Cortex of kidney (tissue), 1 donor: ENCODE measurements at places on chromosomes 1 and 21.

GRCh38 chr1:178531887-178532286 lies 19.0 kb downstream of the TEX35 start:
- no peak for DNase-seq

DNA sequence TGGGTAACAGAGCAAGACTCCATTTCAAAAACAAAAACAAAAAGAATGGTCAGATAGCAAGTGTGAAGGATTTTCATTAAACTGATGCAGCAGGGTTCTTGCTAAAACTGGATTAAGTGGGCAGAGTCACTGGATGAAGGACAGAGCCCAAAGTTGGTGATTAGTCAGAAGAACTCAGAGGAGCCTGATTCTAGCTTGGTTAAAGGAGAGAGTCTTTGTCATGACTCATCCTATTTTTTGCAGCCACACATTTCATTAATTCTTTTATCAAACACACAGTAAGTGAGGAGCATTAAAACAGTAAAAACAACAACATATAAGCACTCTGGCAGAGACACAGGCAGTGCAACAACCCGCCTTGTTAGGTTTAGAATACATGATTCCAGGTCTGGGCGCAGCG lies 56.0 kb upstream of the EDARADD start:
- no peak for DNase-seq

DNA sequence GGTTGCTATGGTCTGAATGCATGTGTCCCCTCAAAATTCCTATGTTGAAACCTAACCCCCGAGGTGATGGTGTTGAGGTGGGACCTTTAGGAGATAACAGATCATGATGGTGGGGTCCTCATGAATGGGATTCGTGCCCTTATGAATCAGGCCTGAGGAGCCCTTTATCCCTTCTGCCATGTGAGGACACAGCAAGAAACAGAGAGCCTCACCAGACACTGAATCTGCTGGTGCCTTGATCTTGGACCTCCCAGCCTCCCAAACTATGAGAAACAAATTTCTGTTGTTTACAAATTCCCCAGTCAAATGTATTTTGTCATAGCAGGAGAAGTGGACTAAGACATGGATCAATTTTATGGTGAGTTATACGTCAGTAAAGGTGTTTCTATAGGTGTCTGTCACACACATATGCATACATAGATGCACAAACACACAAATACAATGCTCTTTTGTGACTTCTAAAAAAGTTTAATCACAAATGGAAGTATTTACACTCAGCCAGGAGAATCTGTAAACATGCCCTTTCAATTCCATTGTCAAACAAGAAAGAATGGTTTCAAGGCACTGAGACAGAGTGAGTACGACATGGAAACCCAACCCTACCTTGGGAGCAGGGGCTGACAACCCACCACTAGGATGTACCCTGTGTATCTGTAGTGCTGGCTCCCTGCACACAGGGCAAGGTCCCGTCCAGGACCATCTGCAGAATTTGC lies 5.5 kb upstream of the ETS2 start:
- DNase-seq, result no peak

- DNase-seq, result no peak
Observed at GRCh38 chr1:87575528-87575927, 246.8 kb downstream of the LMO4 start.

DNA sequence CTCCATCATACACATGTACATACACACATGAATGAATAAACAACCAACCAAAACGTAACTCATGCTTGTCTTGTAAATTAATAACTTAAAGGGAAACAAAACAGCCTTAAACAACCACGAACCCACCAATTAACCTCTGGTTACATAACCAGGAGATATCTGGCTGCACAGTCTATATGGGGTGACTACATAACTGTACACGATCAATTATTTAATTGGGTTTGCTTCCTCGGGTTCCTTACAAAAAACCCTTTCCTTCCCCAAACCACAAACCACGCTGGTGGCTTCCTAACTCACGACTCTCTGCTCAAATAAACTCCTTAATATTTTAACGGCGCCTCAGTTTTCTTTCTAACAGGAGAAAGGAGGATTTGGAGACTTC lies 744 bp downstream of the ZNF670 start:
- no peak for DNase-seq

GRCh38 chr1:6490181-6491080 lies 1.0 kb downstream of the PLEKHG5 start:
- no peak for DNase-seq

GRCh38 chr1:200895801-200896530 lies 1.3 kb downstream of the INAVA start:
- DNase-seq, result no peak

DNA sequence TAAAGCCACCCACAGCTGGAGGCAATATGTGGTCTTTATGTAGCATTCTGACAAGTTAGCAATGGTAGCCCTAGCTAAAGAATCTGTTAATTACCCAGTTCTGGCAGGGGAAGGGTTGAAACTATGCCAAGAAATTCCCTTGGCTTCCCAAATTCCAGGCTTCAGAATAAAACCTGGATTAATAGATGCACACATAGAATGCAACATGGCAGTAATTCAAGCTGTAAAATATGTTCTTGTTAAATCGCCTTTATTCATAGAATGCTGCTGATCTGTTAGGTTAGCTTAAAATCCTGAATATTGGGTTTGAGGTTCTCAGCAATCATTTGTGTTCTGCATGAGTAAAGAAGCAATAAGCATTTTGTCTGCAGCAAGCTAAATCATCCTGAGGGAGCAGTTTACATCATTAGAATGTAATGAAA lies 80.1 kb downstream of the ZNF326 start:
- DNase-seq, result no peak

DNA sequence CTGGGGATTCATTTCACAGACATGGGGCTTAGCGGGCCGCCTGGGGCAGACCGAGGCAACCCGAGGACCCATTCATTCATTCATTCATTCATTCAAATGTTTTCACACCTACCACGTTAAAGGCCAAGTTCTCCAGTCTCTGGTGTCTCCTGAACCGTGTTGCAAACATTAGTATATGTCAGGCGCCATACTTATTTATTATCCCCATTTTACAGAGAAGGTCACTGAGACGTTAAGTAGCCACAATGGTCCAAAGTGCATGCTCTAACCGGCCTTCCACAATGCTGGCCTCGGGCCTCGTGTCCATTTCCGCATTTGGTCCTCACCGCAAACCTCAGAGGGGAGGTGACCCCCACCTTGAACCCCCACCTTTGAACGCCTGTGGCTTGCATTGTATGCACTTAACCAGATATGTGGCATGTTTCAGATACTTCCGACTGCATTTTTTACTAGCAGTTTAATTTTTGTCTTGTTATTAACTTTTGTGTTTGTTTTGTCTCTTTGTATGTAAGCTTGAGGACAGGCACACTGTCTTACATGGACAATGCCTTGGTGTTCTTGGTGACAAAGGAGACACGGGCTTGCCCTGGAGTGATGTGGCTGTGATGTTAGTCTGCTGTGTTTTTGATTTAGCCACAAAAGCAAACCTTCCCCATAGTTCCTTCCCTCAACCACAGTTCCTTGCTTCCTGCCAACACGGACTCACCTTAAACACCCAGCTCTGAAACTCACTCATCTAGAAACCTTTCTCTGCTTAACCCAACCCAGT lies 1.2 kb upstream of the IFFO2 start:
- DNase-seq, result no peak

DNA sequence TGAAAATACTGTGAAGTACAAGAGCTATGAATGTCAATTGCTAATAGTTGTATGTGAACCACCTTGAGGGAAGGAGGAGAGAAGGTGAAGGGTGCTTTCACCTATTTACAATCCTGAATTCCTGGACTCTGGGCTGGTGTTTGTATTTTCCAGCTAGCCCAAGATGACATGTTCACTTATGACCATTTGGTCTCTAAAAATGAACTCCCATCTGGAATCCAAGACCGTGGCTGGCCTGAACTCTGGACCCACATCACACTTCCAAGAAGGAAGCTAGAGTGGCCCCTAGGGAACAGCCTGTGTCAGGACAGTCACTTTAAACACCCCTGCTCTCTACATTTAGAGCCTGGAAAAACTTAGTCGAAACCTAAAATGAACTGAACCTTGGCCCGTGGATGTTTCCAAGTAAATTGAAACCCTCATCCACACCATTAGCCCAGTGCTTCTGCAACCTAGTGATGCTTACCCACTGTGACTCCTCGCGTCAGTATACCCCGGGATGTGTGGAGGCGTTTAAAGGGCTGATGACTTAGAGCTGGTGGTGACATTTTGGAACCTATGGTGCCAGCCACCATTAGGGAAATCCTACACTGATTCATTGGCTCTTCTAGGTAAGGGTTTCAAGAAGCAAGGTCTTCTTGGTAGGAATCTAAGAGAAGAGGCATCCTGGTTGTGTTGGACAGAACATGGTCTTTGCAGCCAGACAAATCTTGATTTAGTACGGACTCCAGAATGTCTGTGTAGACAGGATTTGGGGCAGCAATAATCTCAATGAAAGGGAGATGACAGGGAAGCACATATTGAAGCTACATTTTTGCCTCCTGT lies 171.5 kb upstream of the IRF2BP2 start:
- no peak for DNase-seq

DNA sequence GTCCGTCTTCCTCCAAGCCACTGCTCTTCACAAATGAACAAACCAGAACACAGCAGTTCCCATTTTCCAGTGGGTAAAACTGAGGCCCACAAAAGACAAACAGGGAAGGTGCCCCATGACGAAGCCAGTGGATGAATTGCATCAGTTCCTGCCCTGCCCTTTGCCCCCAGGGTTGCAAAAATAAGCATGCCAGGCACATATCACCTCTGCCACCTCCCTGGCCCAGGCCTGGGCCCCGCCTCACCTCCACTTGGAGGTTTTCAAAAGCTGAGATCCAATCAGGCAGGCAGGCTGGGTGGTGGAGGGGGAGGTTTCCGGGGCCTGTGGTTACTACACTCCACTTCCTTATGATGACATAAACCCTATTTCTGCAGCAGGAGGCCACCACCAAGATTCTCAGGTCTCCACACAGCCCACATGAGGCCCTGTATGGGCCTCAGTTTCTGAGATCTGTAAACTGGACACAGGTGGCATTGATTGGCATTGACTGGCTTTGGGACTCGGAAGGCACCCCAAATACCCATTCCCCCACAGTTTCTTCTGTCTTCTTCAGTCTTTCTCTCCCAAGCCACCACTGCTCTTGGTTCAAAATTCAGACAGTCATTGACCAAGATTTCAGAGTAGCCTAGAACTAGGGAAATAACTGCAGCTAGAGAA lies 4.1 kb downstream of the KIF21B start:
- no peak for DNase-seq

DNA sequence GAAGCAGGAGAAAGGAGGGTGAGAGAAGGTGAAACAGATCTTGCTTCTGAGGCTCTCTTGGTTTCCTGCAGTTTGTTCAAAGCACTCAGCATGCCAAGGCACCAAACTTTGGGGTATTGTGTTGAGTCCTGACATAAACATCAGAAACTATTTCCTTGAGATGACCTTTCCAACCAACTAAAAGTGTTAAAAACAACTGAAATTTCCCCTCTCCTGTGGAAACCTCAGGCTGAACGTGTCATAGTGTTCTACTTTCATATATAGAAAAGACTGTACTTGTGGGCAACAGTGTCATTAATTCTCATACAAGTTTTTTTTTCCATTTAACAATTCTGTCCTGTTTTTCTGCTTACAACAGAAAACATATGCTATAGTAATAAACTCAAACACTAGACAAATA lies 6.3 kb upstream of the LYST start:
- no peak for DNase-seq

DNA sequence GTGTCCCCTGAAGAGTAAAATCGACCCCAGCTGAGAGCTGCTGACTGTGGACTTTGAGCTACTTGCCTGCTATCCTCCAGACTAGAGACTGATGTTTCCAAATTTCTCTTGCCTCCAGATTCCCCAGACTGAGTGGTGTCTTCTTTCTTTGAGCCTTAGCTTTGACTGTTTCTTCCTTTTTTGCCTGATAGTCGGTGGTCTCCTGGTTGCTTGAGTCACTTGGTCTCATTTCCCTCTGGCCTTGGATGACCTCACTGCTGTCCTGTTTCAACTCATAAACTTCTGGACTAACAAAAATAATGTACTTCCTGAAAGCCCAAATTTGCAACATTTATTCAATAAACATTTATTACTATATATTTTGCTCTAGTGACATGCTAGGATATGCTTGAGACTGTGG lies 52.9 kb upstream of the DIPK1A start:
- DNase-seq, result no peak

DNA sequence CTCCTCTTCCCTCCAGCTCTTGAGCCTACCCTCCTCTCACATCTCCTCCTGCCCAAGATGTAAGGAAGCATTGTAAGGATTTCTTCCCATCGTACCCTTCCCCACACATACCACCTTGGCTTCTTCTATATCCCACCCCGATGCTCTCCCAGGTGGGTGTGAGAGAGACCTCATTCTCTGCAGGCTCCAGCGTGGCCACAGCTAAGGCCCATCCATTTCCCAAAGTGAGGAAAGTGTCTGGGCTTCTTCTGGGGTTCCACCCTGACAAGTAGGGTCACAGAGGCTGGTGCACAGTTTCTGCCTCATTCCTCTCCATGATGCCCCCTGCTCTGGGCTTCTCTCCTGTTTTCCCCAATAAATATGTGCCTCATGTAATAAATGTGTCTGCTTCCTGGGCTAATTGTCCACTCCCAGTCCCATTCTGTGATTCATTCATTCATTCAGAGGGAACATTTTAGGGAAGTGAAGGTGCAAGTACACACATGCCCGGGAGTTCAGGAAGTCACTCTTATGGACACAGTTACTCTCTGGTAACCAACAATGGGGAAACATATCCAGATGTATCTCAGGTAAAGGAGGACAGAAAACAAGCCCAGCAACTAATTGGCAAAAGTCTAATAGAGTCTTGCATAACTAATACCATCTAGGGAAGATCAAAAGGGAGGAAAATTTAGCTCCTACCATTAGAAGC lies 1.9 kb downstream of the SPRR4 start:
- no peak for DNase-seq

GRCh38 chr1:185869590-185869989 lies 135.4 kb downstream of the HMCN1 start:
- DNase-seq, result no peak

- no peak for DNase-seq
Observed at GRCh38 chr1:172449585-172450523, 6.0 kb upstream of the PIGC start.

- no peak for DNase-seq
Observed at GRCh38 chr1:180757657-180758056, 125.8 kb downstream of the XPR1 start.

DNA sequence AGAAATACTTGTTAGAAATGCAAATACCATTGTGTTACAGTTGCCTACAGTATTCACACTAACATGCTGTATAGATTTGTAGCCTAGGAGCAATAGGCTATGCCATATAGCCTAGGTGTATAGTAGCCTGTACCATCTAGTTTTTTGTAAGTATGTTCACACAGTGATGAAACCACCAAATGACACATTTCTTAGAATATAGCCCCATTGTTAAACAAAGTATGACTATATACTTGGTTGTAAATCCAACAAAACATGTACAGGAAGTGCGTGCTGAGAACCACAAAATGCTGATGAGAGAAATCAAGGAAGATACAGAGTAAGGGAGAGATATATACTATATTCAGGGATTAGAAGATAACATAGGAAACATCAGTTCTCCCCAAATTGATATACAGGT lies 92.2 kb downstream of the POU2F1 start:
- DNase-seq, result no peak

- DNase-seq, result no peak
Observed at GRCh38 chr1:18877282-18877681, 17.8 kb upstream of the TAS1R2 start.
